ENCODE measurements at places on chromosomes 1 and 21. TPM values are rescaled to one million over a fixed set of nuclear protein-coding genes. Genes with fewer than 3 reads are reported as not detected.
A peak's percentile ranks its signal among the peaks of the same experiment; 100 is the strongest.

SPRR1B gene
- 0.63 TPM for total RNA-seq

SLFNL1 gene
- total RNA-seq, result 0.41 TPM

GABRD gene
- not detected for total RNA-seq

STUM gene
- not detected for total RNA-seq

ATP6V1G3 gene
- total RNA-seq, result not detected

KRTAP21-2 gene
- total RNA-seq, result not detected

- no peak for DNase-seq
These were observed 64.0 kb downstream of the KIF21B start for GRCh38 chr1:200959411-200959921.

DNA sequence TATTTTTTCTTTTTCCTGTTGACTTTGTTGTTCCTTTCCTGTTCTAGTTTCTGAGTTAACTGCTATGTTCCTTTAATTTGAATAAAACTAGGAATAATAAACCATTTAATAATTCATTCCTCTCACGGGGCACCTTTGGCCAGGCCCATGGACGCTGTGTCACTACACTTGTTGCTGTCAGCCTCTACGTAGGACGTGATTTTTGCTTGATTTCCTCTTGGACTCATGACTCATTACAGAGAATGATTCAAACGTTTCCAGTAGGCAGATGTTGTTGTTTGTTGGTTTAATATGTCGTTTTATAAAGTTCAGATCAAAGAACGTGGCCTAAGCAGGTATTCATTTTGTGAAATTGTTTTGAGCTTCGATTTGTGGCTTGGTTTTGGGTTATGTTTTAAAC is 9.1 kb upstream of the SLC19A1 start:
- peak; percentile 52 for DNase-seq

DNA sequence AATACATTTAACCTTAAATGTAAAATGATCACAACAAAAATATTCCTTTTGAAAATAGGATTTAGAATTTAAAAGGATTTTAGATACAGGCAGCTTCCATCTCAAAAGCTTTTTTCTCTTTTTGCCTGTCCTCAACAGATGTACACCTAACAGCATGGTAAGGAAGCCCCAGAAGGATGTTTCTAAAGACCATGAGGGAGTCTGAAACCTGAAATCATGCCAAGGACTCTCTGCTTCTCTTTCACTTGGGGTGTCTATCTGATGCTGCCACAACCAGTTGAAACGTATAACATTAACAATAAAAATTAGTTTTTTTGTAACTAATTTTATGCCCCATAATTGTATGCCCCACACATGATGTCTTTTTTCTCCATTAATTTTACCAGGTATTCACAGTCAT is 5.4 kb upstream of the ZNF281 start:
- DNase-seq, result no peak

GRCh38 chr1:244192325-244192724 is 141.2 kb downstream of the ZBTB18 start:
- no peak for DNase-seq

- DNase-seq, result no peak
These were observed 18.2 kb downstream of the DNALI1 start for GRCh38 chr1:37574834-37575480.

Data from kidney epithelial cell (primary cell).